ENCODE measurements at places on chromosomes 11 and 22.

DNA sequence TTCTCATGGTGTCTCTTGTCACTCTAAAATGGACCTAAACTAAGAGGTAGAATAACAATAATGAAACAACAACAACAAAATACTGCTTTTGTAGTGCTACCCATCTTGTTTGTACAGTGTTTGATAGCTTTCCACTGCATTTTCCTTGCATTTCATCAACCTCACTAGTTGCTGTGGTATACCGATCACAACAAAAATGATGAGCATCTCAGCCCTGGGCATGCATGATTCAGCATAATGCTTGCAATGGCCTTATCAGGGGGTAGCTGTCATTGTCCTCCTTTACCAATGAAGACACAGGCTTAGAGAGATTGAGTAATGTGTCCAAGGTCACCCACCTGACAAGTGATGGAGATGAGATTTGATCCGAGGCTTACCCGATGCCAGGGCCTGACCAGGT, 682.5 kb downstream of the NTM start:
- DNase-seq = no peak

DNA sequence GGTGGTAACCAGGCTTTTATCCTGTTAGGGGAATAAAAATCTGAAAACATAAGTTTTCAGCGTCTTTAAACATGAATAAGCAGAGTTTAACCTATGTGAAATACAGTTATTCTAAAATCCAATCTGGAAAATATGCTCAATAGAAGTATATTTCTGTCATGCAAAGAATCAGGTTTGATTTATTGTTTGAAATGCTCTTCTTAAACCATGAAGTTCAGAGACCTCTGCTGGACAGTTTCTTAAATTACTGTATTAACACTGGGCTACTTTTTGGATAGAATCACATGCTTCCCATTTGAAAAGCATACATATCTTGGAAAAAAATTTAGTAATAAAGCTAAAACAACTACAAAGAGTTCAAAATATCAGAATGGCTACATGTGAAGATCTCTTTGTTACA, 25.4 kb downstream of the APIP start:
- DNase-seq = no peak

DNA sequence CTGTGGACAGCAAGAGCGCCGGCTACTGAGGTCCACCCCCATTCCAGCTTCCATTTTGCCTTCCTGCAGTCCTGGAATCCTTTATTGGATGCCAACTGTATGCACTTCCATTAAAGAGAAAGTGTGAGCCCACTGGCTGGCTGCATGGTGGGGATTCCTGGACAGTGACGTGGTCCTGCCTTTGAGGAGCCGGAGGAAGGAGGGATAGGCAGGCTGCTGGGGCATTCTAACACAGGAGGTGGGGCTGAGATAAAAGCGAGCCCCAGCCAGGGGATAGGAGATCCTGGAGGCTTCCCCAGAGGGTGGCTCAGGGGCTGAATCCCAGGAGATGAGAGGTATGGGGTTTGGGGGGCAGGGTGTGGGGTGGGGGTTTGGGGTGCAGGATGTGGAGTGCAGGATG, 984.7 kb downstream of the BRD1 start:
- DNase-seq = no peak

DNA sequence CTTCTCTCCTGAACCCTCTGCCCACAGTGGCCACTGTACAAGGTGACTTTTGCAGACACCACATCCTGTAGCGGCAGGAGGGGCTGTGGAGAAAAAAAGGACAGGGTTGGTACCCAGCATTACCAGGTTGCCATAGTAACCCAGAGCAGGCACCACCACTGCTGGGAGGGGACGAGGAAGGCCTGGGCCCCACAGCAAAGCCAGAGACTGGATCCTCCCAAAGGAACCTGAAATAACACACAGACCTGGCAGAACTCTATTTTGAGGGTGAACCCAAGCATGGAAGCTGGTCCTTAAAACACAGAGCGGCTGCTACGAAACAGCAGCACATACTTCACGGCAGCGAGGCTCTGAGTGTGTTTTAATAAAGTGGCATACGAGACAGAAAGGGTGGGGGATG, 380.6 kb downstream of the CTTN start:
- DNase-seq = no peak

- no peak for DNase-seq
Measured at GRCh38 chr11:132238331-132238866, 868.0 kb downstream of the NTM start.

GRCh38 chr11:45906096-45906682, 882 bp downstream of the FREY1 start:
- no peak for DNase-seq

GRCh38 chr11:15374418-15374817, 259.7 kb downstream of the INSC start:
- DNase-seq = no peak

- DNase-seq = no peak
Measured at GRCh38 chr11:98455500-98456307, 565.0 kb upstream of the CNTN5 start.

- peak; percentile 64 for DNase-seq
Measured at GRCh38 chr22:24525416-24526037, 29.4 kb downstream of the GUCD1 start.

GRCh38 chr22:25654676-25655075, 87.3 kb upstream of the MYO18B start:
- DNase-seq = no peak

- DNase-seq = no peak
Measured at GRCh38 chr11:64893194-64894069, 15.0 kb upstream of the EHD1 start.

DNA sequence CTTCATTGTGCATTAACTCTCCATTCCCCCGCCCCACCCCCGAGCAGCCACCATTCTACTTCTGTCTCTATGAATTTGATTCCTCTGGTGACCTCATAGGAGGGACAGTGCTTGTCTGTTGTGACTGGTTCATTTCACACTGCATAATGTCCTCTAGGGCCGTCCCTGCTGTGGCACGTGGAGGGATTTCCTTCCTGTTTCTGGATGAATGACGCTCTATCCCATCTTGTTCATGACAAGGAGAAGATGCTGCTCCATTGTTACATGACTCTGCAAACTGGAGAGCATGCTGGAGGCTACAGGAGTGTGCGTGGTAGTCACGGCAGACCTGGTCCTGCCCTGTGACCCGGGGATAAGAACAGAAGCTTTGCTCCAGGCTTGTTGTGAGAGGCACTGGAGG, 61.3 kb downstream of the RTL6 start:
- DNase-seq = no peak

GRCh38 chr11:69344570-69345145, 50.7 kb downstream of the MYEOV start:
- no peak for DNase-seq

- DNase-seq = no peak
Measured at GRCh38 chr22:46002757-46003270, 25.9 kb upstream of the WNT7B start.

GRCh38 chr11:12754582-12755234, 80.5 kb downstream of the TEAD1 start:
- DNase-seq = no peak

GRCh38 chr22:42792909-42793847, 63.9 kb downstream of the ARFGAP3 start:
- DNase-seq = no peak

DNA sequence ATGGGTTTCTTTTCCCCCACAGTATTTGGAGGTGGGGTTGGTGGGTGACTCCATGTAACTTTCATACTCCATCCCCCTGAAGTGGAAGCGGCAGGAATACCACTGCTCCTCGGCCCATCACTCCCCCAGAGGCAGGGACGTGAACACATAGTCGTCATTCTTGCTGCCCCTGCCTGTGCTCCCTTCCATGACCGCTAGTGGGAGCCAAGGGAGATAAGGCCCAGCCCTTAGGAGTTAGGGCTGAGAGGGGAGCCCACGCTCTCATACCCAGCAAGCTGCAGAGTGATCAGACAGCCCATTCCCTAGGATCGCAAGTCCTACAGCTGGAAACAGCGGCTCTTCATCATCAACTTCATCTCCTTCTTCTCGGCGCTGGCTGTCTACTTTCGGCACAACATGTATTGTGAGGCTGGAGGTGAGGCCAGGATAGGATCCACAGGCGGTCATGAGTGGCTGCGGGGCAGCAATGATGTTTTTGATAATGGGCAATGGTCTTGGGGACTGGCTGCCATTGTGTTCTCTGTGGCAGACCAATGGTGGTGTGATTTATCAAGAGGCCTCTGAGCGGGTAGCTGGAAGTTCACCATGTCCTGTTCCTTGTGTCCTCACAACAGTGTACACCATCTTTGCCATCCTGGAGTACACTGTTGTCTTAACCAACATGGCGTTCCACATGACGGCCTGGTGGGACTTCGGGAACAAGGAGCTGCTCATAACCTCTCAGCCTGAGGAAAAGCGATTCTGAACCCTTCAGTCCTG, 15.9 kb downstream of the RHOG start:
- peak; percentile 52 for DNase-seq

DNA sequence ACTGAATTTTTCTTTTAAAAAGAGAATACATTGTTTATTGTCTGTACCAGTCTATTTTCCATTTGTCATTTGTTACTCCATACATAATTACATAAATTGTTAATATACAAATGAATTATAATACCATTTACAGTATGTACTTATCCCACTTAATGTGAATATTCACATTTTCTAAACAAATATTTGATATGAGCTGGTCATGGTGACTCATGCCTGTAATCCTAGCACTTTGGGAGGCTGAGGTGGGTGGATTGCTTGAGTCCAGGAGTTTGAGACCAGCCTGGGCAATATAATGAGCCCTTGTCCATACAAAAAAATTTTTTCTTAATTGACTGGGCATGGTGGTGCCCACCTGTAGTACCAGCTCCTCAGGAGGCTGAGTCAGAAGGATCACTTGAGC, 6.8 kb downstream of the SC5D start:
- no peak for DNase-seq

- DNase-seq = no peak
Measured at GRCh38 chr22:30140414-30140813, 60.1 kb downstream of the HORMAD2 start.

DNA sequence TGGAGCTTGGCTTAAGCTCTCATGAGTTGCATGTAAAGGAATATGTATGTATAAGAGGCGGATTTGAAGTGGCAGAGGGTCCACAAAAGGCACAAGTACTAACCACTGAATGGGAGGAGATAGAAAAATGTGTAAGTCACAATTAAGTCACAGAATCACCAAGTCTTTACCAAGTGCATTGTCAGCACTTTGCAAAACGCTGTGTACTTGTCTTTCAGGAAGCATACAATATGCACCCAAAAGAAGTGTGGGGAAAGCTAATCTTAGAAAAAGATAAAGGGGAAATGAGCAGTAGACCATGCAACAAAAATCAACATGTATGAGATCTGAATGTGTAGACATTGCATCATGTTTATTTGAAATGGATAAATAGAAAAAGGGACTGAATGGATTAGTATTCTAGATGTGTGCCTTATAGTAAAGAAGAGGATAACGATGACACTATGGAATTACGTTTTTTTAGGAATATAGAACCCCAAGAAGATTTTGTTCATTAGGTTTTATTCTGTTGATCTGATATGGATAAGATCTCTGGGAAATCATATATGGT, 4.5 kb downstream of the CNTF start:
- no peak for DNase-seq

GRCh38 chr11:69030301-69030700, 17.3 kb upstream of the MRGPRF start:
- no peak for DNase-seq

DNA sequence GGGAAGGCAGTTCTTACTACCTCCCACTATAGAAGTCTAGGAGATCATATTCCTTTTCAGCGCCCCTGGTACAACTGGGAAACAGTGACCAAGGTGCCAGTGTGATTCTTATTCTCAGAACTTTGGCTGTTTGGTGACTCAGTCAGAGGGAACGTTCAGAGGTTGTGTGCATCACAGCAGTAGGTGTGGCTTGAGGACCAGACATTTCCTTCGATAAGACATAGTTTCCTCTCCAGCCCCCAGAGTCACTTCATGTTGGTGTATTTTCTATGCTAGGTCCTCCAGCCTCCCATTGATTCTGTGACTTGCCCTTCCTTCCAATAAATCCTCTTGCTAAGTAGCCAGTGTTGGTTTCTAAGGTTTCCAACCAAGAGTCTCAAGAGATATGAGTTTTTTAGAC, 171.9 kb upstream of the MPPED2 start:
- no peak for DNase-seq

DNA sequence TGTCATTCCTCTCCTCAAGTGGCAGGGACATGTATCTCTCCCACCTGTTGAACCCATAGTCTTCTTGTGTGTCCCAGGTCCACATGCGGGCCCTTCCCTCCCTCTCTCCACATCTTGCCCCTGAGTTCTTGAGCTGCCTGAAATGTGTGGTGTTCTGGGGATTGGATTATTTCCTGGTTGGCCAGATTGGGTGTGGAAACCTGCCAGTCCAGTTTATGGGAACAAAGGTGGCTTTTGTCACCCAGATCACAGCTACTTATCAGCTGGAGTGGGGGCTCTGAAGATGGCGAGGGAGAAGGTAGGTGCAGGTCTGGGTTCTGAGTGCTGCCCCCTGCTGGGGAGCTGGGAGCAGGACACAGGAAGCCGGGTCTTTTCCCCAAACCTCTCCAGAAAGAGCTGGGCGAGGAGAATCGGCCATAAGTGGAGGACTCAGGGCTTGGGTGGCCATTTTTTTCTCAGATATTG, 14.2 kb downstream of the DTX4 start:
- DNase-seq = peak; percentile 21

DNA sequence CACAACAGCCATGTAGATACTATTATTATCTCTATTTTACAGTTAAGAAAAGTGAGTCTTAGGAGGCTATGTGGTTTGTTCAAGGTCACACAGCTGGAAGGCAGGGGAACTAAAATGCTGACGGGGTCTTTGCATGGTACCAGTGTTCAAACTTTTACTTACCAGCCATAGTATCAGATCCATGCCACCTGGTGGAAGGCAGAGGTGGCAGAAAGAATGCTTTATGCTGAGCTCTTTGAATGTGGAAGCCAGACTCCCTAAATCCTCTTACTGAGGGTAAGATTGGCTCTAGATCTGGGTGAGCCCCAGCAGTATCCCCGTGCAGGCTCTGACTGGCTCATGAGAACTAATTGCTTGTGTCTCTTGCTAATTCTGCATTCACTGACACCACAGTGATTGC, 54.3 kb upstream of the NAV2 start:
- no peak for DNase-seq

DNA sequence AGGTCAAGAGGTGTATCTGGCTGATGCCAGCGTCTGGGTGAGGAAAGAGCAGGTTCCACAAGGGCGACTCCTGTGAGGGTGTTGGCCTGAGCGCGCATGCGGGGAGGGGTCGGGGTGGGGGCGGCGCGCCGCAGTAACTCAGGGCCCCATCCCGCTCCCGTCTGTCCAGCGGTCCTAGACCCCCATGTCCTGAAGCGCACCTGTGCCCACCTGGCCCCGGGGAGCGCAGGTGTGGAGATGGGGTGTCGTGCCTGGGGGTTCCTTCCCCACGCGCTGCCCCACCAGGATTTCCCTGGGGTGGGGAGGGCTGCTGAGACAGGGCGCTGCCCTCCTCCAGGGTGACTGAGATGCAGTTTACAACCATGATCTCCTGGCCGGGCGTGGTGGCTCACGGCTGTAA, 20.9 kb downstream of the RNH1 start:
- DNase-seq = no peak

All from activated naive CD4-positive, alpha-beta T cell (primary cell).